ENCODE measurements at places on chromosomes 7 and 10.

DNA sequence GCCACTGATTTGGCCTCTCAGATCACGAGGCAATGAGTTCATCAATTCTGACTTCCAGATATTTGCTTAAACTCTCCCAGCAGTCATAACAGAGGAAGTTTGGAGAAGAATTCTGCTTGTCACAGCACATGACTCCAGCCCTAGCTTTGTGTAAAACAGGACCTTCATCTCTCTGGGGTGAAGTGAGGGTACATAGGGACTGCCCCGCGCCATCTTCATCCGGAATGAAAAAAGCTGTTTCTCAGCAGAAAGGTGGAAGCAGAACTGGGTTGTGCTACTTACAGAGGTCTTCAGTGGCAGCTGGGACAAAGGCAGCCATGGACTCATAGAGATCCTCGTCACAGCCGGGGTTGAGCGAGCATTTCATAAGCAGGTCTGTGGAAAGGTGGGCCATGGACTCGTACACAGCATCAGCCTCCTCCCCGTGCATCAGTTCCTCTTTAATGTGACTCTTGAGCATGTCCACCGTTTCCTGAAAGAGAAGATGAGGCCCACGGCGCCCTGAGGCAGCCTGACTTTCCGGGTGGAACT is 58.4 kb upstream of the TM9SF3 start:
- no peak for DNase-seq

GRCh38 chr10:58576751-58577436 is 64.2 kb downstream of the BICC1 start:
- no peak for DNase-seq

GRCh38 chr10:107618504-107618994 is 454.0 kb upstream of the SORCS1 start:
- DNase-seq = no peak

GRCh38 chr10:50422259-50422658 is 170.9 kb upstream of the ASAH2 start:
- no peak for DNase-seq

DNA sequence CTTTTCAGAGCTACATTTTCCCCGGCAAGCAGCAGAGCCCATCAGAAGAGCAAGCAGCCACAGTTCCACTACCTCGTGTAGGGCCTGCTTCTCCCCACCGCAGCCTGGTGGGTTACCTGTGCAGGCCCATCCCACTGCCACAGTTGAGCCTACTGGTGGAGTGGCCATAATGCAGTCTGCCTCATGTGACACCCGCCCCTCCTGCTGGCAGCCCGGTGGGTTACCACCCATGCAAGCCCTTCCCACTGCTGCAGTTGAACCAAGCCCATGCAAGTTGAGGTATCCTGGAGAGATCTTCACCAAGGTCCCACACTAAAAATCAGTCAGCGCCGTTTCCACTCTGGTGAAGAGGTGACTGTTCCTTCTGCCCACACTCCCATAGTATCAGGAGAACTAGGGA is 32.1 kb upstream of the CNNM1 start:
- no peak for DNase-seq

DNA sequence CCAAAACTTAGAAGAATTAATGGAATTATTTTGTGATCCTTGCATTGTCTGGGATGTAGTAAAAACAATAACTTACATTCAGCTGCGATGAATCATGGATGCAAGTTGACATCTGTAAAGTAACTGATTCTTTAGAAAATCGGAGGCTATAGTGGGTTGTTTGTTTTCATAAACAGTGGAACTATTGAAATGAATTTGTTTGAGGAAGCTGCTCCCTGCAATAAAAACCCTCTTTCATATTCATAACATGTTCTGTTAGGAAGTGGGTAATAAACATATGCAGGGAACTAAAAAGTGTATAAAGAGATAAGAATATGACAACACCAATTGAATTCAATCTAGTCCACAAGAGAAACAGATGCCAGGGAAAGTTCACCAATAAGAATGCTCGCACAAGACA is 53.6 kb downstream of the AGMO start:
- no peak for DNase-seq
